ENCODE measurements at places on chromosomes 13 and 19.

DNA sequence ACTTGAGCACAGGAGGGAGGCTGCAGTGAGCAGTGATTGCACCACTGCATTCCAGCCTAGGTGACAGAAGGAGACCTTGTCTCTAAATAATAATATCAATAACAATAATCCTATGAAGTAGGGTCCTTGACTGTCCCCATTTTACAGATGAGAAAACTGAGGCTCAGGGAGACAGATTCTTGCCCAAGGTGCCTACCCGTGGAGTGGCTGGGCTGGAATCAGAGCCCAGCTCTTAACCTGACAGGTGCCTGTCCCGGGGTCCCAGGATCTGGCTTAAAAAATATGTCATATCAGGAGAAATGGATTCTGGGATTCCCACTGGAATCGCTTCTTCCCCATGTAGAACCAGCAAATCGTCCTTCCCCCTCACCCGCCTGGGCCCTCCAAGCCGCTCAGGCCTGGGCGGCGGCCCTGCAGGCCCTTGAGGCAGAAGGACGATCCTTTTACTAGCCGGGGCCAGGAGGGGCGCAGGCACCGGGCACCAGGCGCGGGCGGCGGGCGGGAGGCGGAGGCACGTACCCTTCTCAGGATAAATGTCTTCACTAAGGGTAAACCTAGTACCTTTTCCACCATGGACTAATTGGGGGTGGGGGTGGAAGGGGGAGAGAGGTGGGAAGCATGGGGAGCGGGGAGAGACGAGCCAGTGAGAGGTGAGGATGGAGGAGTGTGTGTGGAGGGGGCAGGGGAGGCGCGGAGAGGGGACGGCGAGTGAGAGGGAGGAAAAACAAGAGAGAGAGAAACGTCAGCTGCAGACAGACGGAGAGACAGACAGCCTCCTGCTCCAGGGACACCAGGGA is 60.6 kb downstream of the COLGALT1 start:
- no peak for DNase-seq

DNA sequence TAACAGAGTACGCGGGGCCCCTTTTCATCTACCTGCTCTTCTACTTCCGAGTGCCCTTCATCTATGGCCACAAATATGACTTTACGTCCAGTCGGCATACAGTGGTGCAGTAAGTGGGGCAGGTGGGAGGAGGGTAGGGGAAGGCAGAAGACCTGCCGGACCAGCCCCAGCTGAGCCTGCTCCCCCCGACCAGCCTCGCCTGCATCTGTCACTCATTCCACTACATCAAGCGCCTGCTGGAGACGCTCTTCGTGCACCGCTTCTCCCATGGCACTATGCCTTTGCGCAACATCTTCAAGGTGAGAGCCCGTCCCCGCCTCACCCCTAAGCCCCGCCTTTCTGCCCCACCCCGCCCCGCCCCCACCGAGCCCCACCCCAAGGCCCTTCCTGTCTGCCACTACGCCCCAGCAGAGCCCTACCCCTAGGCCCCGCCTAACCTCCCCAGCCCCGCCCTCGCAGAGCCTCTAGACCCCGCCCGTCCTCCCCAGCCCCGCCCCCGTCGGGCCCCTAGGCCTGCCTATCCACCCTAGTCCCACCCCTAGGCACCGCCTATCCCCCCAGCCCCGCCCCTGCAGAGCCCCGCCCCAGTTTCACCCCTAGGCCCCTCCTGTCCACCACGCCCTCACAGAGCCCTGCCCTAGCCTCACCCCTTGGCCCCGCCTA is 7.7 kb downstream of the NDUFB7 start:
- DNase-seq, result no peak

- no peak for DNase-seq
Observed at GRCh38 chr19:2623798-2624197, 78.7 kb downstream of the GNG7 start.

- no peak for DNase-seq
Observed at GRCh38 chr13:57837801-57838200, 206.3 kb downstream of the PCDH17 start.

Measured in NCI-H1105 treated with DMSO at 0.1 percent for 48 hours (cell line).